ENCODE measurements at places on chromosomes 5 and 9. TPM values are rescaled to one million over a fixed set of nuclear protein-coding genes. Genes with fewer than 3 reads are reported as not detected.

Gene C9
- not detected for total RNA-seq

Gene DRD1
- total RNA-seq: not detected

DNA sequence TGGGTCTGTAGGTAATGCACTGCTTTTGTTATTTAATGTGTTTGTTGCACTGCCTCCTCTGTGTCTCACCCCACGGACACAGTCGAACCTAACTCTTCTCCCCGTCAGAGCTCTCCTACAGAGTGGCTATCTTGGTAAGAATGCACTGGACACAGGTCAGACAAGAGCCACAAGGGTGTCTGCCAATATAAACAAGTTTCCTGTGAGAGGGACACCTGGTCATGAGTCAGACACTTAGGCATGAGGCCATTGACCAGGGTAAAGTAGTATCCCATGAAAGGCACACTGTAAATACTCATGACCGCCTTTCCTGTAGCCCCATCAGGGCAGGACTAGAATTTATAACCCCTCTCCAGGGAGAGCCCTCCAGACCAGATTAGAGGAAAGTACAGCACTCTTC lies 115.5 kb downstream of the SLC12A2 start:
- no peak for DNase-seq

DNA sequence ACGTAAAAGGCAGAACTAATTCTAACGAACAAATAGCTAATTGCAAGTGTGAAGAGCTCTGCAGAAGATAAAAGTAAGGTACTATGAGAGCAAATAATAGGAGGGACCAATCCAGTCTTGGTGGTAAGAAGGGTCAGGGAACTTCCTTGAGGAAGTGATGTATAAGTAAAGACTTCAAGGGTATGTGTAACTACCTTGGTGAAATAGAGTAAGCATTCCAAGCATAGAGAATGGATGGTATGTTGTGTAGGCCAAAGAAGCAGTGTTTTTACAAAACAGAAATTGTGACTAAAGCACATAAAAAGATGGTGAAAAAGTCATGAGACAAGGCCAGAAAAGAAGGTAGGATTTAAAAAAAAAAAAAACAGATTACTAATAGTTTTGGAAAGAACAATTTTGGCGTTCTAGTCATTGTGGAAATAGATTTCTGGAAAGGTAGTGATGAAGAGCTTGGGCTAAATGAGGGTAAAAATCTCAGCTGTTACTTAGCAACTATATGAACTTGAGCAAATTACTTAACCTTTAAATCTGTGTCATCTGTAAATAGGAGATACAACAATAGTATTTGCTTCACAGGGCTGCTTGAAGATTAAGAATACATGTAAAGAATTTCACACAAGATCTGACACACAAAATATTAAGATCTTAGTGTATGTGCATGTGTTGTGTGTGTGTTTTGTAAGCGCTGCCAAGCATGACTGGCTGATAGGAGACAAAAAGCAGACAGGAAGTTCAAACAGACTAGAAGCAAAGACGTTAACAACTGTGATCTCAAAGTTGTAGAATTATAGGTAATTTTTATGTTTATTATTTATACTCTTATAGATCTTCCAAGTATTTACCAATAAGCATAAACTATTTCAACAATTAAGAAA lies 73.5 kb downstream of the NR6A1 start:
- no peak for DNase-seq

DNA sequence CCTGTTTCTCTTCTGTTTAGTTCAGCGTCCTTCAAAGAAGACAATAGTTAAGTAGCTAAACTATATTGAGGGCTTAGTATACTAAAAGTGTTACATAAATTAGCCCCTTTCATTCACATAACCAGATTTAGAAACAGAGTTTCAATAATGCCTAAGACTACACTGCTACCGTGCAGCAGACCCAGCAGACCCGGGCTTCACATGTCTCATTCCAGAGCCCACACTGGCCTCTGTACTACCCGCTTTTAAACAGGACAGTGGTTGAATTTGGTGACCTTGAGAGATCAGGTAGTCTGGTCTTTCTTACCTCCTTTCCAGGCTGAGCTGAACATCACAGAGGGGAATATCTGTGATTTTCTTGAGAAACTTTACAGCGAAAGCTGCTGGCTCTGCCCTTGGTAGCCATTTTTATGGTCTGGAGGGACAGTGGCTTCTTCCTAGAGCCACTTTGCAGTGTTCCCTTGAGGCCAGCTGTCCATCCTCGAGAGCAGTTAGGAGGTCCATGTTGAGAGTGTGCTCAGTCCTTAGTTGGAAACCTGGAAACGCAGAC lies 56.5 kb downstream of the SLC22A5 start:
- DNase-seq: no peak

Measured in activated B cell treated with CpG ODN at 0.5 μM for 24 hours (primary cell).